ENCODE measurements at places on chromosomes 11 and 22.

- peaks cover 84% of the 10 kb centered on the region for H3K27me3 ChIP-seq
- H3K27ac ChIP-seq = no peak overlapping the region
- DNase-seq = no peak
- H3K4me1 ChIP-seq = peaks cover 4% of the 10 kb centered on the region
- no peaks in the 10 kb centered on the region for H3K36me3 ChIP-seq
These were observed 56.2 kb downstream of the SLC22A12 start for GRCh38 chr11:64647019-64647779.

DNA sequence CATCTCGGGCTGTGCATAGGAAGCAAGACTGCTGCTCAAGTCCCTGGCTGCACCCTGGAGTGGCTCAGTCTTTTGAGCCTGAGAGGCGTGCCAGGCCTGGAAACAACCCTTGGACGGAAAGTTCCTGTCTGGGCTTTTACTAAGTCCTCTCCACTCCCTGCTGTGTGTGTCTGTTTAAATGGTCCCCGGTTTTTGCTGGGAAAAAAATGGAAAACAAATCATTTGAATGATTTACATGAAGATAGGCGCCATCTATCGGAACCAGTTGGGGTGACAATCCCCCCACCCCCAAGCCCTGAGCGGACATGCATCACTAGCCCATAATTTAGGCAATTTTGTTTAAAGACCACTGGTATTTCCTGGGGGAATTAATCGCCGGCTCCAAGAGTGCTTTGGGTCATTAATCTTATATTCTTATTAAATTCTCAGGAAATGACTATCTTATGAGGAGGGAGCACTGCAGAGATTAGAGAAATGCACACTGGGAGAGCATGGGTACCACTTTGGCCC, 2.7 kb upstream of the GAB2 start:
- H3K27me3 ChIP-seq = no peaks in the 10 kb centered on the region
- peak; percentile 81 for DNase-seq
- peaks cover 13% of the 10 kb centered on the region for H3K4me1 ChIP-seq
- no peaks in the 10 kb centered on the region for H3K36me3 ChIP-seq
- H3K27ac ChIP-seq = peak overlapping the region; percentile 85

GRCh38 chr11:79243422-79244210, 197.2 kb downstream of the TENM4 start:
- H3K36me3 ChIP-seq = no peaks in the 10 kb centered on the region
- H3K4me3 ChIP-seq = no peak overlapping the region
- H3K27me3 ChIP-seq = no peaks in the 10 kb centered on the region
- peak overlapping the region; percentile 3 for H3K27ac ChIP-seq
- H3K4me1 ChIP-seq = peaks cover 13% of the 10 kb centered on the region

DNA sequence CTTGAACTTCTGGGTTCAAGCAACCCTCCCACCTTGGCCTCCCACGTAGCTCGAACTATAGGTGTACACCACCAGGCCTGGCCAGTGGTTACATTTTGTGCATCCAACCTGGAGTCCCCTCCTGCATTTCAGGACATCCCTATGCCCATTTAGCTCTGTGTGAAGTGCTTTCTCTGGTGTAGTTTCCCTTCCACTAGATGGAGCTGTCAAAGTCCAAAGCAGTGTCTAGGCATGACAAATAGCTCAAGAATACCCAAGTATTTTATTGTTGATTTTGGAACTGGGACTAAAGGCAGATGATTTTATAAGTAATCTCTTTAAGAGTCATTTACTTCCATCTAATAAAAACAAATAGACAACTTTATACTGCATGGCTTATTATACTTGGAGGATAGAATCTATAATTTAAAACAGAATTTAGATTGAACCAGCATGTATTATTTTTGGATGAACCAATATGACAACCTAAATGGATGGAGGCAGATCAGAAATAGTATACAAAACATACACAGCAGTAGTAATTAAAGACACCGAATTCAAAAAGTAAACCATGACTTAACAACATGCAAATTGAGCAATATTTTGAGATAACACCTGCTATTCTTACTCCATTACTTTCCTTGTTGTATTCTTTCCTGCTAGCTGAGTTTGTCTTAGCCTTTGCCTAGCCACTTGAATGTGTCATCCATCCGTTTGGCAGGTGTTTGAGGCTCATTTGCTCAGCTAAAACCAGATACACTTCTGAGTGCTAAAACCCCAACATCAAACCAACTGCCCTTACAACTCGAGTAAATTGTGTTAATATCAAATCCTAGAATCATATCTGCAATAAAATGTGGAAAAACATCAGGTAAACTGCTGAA, 37.7 kb downstream of the EIF4ENIF1 start:
- H3K27me3 ChIP-seq = no peaks in the 10 kb centered on the region
- no peak overlapping the region for H3K4me3 ChIP-seq
- peaks cover 34% of the 10 kb centered on the region for H3K36me3 ChIP-seq

- H3K27me3 ChIP-seq = no peaks in the 10 kb centered on the region
- H3K4me1 ChIP-seq = peaks cover 24% of the 10 kb centered on the region
- no peak for DNase-seq
- H3K4me3 ChIP-seq = no peak overlapping the region
- no peak overlapping the region for H3K27ac ChIP-seq
These were observed 10.8 kb downstream of the PANX1 start for GRCh38 chr11:94139416-94139815.

GRCh38 chr11:133506023-133506422, 26.3 kb downstream of the OPCML start:
- H3K4me1 ChIP-seq = no peaks in the 10 kb centered on the region
- DNase-seq = no peak
- H3K4me3 ChIP-seq = no peak overlapping the region
- H3K27ac ChIP-seq = no peak overlapping the region

DNA sequence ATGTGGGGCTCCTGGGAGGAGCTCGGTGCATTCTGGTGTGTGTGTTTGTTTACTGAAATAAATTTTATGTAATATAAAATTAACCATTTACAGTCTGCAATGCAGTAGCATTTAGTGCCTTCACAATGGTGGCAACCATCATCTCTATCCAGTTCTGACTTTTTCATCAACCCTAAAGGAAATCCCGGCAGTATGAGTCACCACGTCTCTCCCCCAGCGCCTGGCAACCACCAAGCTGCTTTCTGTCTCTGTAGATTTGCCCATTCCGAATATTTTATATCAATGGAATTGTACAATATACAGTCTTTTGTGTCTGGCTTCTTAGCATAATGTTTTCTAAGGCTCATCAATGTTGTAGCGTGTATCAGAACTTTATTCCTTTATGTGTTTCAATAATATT, 300.5 kb downstream of the MIAT start:
- DNase-seq = no peak
- H3K36me3 ChIP-seq = no peaks in the 10 kb centered on the region
- H3K27ac ChIP-seq = no peak overlapping the region
- H3K4me1 ChIP-seq = no peaks in the 10 kb centered on the region
- peaks cover 75% of the 10 kb centered on the region for H3K27me3 ChIP-seq

- no peak overlapping the region for H3K4me3 ChIP-seq
- no peak for DNase-seq
- no peaks in the 10 kb centered on the region for H3K36me3 ChIP-seq
These were observed 718 bp upstream of the CCDC88B start for GRCh38 chr11:64339286-64339685.

GRCh38 chr11:111091321-111091938, 154.1 kb upstream of the POU2AF2 start:
- H3K4me3 ChIP-seq = no peak overlapping the region
- no peak for DNase-seq
- H3K27ac ChIP-seq = no peak overlapping the region
- no peaks in the 10 kb centered on the region for H3K4me1 ChIP-seq
- H3K27me3 ChIP-seq = no peaks in the 10 kb centered on the region

DNA sequence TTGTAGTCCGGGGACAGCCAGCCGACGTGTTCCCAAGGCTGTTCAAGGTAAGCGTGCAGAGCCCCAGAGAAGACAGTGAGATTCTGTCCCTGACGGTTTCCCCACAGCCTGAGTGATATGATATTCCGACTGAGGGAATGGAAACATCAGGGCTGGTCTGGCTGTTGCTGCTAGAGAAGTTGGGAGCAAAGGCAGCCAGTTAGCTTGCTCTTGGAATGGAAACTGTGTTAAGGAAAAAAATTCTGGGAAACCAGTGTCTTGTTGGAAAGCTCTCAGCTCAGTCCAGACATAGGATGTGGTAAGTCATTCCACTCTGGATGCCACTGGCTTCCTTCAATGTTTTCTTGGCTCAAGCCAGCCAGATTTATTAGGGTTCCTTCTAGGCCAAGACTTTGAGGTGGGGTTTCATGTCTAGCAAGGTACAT, 8.8 kb downstream of the CRY2 start:
- peaks cover 22% of the 10 kb centered on the region for H3K36me3 ChIP-seq
- H3K4me1 ChIP-seq = peaks cover 32% of the 10 kb centered on the region
- H3K4me3 ChIP-seq = no peak overlapping the region
- DNase-seq = peak; percentile 72

DNA sequence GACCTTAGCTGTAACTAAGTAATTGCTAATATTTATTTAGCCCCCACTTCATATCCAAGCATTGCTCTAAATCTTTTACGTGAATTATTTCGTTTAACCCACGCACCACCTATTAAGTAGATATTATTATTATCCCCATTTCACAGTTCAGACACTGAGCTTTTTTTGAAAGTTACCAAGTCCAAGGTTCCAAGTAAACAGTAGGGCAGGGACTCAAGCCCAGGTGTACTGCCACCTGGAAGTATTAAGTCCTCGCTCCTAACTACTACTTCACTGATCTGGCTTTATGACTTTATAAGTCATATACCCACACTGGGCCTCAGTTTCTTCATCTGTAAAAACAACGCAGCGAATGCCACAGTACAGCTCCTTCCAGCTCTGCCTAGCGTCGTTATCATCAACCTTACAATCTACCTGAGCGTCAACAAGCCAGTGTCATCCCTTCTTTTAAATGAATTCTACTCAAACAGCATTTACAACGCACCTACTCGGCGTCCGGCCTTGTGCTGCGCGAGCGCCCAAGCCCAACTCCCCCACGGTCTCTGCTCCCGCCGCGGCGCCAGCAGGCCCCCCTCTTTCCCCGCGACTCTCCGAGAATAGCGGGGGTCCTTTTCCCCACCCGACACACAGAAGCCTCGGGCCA, 624 bp downstream of the TMEM41B start:
- peaks cover 6% of the 10 kb centered on the region for H3K4me1 ChIP-seq
- H3K4me3 ChIP-seq = peak overlapping the region; percentile 90
- H3K36me3 ChIP-seq = no peaks in the 10 kb centered on the region
- DNase-seq = peak; percentile 48

GRCh38 chr11:125494974-125495725, 915 bp downstream of the FEZ1 start:
- peak; percentile 54 for DNase-seq
- H3K27me3 ChIP-seq = no peaks in the 10 kb centered on the region
- peak overlapping the region; percentile 86 for H3K4me3 ChIP-seq
- no peaks in the 10 kb centered on the region for H3K36me3 ChIP-seq
- H3K27ac ChIP-seq = no peak overlapping the region

DNA sequence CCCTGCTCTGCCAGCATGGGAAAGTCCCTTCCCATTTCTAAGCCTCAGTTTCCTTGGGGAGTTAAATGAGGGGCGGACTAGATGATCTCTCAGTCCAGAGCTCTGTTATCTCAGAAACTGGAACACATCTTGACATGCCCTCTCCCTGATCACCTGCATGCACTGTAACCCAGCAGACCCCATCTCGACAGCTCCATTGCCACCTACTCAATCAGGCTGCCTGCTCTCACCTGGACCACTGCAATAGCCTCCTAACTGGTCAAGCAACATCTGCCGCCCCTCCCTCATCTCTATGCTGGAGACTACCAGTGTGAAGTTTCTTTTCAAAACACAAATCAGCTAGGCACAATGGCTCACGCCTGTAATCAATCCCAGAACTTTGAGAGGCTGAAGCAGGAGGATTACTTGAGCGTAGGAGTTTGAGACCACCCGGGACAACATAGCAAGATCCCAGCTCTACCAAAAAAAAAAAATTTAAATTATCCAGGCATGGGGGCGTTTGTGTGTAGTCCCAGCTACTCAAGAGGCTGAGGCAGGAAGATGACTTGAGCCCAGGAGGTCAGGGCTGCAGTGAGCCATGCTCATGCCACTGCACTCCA, 22.2 kb downstream of the LRRC55 start:
- H3K4me1 ChIP-seq = no peaks in the 10 kb centered on the region
- peaks cover 62% of the 10 kb centered on the region for H3K27me3 ChIP-seq
- H3K4me3 ChIP-seq = no peak overlapping the region
- no peaks in the 10 kb centered on the region for H3K36me3 ChIP-seq
- no peak for DNase-seq

DNA sequence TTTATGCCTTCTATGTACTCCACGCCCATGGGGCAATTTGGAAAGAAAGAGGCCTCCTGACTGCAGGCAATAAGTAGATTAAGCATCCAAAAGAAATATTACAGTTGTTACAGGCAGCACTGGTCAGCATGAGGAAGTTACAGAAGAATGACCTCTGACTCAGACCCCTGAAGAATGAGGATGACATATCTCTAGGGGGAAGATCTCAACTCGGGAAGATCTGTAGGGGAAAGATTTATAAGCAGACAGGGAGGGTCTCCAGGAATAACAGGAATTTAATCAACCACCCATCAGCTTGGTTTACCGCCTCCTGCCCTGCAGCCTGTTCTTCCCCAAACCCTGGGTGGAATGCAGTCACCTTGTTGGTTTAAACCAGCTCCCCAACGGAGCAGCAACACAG, 58.0 kb downstream of the RCN1 start:
- H3K27ac ChIP-seq = no peak overlapping the region
- H3K4me3 ChIP-seq = no peak overlapping the region
- H3K4me1 ChIP-seq = no peaks in the 10 kb centered on the region
- DNase-seq = no peak
- H3K27me3 ChIP-seq = no peaks in the 10 kb centered on the region

GRCh38 chr11:119161871-119162270, 6.7 kb upstream of the NLRX1 start:
- peaks cover 36% of the 10 kb centered on the region for H3K27me3 ChIP-seq
- H3K4me3 ChIP-seq = no peak overlapping the region
- H3K36me3 ChIP-seq = no peaks in the 10 kb centered on the region
- H3K27ac ChIP-seq = no peak overlapping the region
- no peak for DNase-seq

- H3K4me3 ChIP-seq = no peak overlapping the region
- H3K27ac ChIP-seq = peak overlapping the region; percentile 37
- H3K36me3 ChIP-seq = no peaks in the 10 kb centered on the region
These were observed 160.7 kb downstream of the SOX6 start for GRCh38 chr11:16195651-16196050.

- no peak for DNase-seq
- no peak overlapping the region for H3K27ac ChIP-seq
- no peaks in the 10 kb centered on the region for H3K36me3 ChIP-seq
These were observed 5.3 kb downstream of the TBCEL start for GRCh38 chr11:121029153-121029552.

Data from mesenchymal stem cell (in vitro differentiated cells and primary cell).